Hematopoietic multipotent progenitor cell treated with erythropoietin and hydrocortisone succinate and interleukin-3 and kit ligand, for 8 days (in vitro differentiated cells): ENCODE measurements at places on chromosomes 4 and X.

DNA sequence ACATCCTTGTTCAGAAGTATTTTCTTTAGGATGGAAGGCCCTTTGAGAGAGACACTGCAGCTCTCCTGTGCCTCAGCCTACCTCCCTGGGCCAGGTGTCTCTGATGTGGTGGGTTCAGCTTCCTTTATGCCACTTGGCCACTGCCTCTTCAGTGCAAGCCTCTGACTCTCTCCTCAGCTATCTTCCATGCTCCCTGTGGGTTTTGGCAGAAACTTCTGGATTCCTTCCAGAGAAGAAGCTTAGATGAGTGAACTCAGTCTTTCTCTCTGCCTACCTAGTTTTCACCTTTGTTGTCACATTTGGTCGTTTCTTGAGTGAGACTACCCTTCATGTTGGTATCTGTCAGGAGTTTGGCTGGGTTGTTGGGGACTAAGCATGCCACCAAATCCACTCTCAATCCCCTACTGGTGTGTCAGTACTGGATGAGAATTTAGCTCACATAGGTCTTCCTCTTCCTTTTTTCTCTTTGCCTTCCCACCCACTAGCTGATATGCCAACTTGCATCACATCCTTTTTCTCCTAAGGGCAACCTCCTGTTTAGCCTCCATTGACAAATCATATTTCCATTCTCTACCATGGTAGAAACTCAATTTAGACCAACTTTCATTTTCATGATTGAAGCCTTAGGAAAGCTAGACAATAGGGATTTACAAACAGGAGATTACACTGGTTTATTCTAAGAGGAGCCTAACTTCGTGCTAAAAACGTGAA, 32.0 kb downstream of the IL15 start:
- no peak for DNase-seq

DNA sequence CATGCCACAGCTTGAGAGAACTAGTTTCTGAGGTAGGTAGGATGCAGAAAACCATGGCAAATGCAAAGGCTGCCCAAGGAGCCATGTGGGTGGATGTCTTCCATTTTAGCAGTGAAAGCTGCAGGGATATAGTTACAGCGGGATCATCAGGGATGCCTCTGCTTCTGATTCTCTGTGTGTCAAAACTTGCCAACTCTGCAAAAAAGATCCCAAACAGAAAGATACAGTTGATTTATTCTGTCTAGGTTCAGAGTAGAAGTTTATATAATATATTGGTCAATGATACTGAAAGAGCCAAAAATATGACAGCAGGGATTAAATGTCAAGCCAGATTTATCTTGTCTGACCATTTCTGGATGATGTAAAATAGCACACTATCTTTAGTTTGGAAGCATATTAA, 42.4 kb upstream of the SFRP2 start:
- no peak for DNase-seq

GRCh38 chr4:147821555-147821954, 89.7 kb downstream of the ARHGAP10 start:
- no peak for DNase-seq

DNA sequence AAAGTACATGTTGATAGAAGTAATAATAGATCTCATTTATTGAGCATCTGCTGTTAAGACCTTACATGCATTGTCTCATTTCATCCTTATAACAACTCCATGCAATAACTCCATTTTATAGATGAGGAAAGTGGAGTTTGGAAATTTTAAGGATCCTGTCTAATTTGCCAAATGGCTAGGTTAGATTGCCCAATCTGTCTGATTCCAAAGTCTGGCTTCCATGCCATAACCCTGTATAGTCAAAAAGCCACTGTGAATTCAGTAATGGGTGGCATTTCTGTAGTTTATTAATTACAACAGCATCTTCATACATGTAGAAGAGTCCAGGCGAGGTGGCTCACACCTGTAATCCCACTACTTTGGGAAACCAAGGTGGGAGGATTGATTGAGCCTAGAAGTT, 8.8 kb upstream of the ELOVL6 start:
- DNase-seq, result no peak

GRCh38 chrX:69524781-69525363, 20.7 kb downstream of the NALF2 start:
- DNase-seq, result no peak

- DNase-seq, result peak; percentile 68
Observed at GRCh38 chr4:15396157-15396800, 31.6 kb upstream of the C1QTNF7 start.

GRCh38 chr4:37503261-37503660, 182.9 kb downstream of the RELL1 start:
- DNase-seq, result no peak

DNA sequence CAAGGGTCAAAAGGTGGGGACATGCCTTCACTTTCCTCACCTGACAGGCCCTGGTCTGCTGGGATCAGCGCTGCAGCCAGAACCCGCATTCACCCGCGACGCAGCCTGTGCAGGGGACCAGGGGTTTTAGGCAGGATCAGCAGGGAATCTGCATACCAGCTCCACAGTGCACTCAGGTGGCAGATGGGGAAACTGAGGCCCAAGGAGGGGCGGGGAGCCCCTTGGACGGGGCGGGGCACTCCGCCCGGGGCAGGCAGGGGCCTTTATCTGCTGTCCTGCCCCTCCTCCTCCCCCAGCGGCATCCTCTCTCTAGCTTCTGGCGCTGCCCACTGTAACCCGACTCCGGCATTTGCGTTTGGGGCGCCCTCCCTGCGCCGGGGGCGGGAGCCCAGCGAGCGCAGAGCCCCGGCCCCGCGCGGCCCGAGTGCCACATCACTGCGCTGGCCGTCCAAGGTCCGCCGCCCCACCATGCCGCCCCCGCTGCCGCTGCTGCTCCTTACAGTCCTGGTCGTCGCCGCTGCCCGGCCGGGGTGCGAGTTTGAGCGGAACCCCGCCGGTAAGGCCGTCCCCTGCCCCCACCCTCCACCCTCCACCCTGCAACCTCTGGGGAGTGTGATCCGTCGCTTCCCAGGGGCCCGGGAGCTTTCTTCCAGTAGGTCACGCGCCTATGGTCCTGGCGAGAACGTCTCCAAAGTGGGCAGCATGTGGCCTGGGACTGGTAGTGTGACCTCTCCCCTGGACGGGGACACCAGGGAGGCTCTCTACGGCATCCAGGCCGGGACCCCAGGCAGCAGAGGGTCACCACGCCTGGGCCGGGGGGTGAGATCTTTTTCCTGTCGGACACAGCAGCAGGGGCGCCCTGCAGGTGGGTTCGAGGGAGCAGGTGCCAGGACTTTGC, at the start of gene CPZ:
Gene CPZ, plus strand, starts transcription at position 400 of the 898 bp plus-strand sequence. Its CDS starts 69 bp downstream, at position 469.
- DNase-seq, result no peak

- DNase-seq, result no peak
Observed at GRCh38 chrX:53321230-53321942, 40.0 kb upstream of the IQSEC2 start.

DNA sequence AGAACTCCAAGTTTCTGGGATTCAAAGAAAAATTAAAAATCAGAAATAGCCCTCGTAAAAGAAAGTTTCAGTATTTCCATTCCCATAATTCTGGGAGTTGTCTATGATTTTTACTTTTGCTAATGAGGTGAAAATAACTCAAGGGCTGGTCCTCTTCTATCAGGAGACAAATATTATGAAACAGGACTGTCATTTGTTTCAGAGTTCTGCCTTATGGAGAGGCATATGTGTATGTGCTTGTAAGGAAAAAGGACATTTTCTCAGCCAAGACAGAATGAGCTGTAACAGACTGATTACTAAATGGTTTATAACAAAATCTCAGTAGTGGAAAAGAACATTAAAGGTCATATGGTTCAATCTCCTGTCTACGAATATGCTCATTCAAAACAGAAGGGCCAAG, 59.0 kb upstream of the TAB3 start:
- no peak for DNase-seq

GRCh38 chr4:156634612-156635011, 337.0 kb downstream of the PDGFC start:
- DNase-seq, result no peak

DNA sequence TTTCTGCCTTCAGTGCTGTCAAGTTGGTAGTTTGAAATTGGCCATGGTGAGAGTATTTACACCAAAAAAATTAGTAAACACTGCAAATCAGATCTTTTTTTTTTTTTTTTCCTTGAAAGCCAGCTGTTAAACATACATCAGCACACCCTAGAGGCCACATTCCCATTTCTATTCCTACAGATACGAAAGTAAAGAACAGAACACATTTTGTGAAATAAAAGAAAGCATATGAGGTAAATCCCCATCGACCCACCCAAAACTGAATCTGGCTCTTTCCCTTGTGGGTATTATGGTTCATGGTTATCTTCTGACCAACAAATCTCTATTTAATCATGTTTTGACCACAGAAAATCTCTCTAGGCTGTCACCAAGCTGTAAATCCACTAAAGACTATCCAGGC, 41.8 kb upstream of the AP1AR start:
- no peak for DNase-seq

- peak; percentile 79 for DNase-seq
Observed at GRCh38 chrX:68462653-68463052, 29.4 kb upstream of the OPHN1 start.

- no peak for DNase-seq
Observed at GRCh38 chr4:88660446-88661294, 37.0 kb downstream of the NAP1L5 start.

GRCh38 chr4:69835766-69836165, 24.2 kb downstream of the SULT1E1 start:
- no peak for DNase-seq

- peak; percentile 95 for DNase-seq
Observed at GRCh38 chr4:122922877-122923511, 597 bp upstream of the NUDT6 start.

GRCh38 chr4:94660614-94661013, 97.1 kb upstream of the BMPR1B start:
- DNase-seq, result no peak

- DNase-seq, result no peak
Observed at GRCh38 chr4:1800805-1801204, 7.7 kb downstream of the FGFR3 start.

GRCh38 chr4:48194971-48195370, 60.9 kb upstream of the TXK start:
- no peak for DNase-seq

GRCh38 chr4:124386648-124387047, 325.9 kb downstream of the ANKRD50 start:
- no peak for DNase-seq

- no peak for DNase-seq
Observed at GRCh38 chr4:7647600-7648543, 213.1 kb upstream of the PSAPL1 start.

DNA sequence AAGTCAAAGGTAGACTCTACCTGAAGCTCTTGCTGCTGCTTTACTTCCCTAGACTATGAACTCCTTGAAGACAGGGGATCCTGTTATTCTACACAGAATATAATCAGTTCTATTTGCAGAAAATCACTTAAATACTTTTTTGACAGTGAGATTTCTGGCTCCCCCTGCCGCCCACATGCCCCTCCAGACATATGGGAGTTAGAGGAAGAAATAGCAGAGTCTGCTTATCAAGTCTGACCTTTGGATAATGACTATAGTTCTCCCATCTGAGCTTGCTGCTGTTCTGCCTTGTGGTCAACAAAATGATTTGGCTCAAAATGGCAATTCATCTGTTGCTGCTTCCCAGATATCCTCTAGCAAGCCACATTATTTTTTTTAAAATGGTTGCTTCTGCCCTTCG, 101.1 kb downstream of the ENOX2 start:
- DNase-seq, result peak; percentile 2

- no peak for DNase-seq
Observed at GRCh38 chr4:768995-769394, 56.9 kb downstream of the CPLX1 start.

DNA sequence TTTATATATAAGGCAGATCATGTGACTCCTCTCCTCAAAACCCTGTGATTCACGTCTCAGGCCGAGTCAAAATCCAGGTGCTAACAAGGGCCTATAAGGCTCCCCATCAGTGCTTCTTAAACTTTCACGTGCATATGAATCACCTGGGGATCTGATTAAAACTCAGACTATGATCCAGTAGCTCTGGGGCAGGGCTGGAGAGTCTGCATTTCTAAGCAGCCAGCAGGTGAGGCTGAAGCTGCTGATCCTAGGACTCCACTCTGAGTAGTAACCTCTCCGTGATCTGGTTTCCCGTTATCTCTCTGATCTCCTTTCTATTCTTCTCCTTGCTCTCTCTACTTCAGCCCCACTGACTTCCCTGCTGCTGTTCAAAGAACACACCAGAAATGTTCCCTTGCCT, 252.4 kb upstream of the RPS6KA3 start:
- no peak for DNase-seq

DNA sequence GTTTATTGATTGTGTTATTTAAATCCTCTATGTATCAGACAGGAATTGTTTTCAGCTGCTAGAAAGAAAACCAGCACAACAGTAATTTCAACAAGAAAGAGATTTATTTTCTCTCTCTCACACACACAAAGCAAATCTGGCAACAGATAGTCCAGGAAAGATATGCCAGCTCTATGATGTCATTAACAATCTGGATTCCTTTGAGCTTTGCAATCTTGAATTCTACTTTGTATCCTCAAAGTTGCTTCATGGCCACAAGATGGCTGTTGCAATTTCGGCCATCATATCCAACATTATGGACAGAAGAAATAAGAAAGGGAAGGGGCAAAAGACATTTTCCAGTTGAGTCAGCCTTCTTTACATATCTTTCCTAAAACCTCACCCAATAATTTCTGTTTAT, 19.8 kb upstream of the FMR1 start:
- no peak for DNase-seq

GRCh38 chr4:177461606-177462005, 19.4 kb upstream of the AGA start:
- no peak for DNase-seq

DNA sequence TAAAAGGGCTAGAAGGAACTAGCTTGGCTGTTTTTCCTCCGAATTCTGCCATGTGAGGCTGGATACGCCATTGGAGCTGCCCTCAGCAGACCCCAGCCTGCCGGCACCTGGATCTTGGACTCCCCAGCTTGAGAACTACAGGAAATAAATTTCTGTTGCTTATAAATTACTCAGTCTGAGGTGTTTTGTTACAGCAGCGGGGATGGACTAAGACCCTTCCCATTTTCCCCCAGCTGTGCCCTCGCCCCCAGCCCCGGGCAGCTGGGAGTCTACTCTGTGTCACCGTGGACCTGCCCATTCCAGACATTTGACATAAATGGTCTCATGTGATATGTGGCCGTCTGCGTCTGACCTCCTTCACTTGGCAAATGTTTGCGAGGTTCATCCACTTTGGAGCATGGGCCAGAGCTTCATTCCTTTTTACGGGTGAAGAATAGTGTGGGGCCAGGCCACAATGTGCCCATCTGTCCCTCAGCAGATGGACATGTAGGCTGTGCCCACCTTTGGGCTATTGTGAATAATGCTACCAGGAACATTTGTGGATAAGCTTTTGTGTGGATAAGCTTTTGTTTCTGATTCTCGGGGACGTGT, 30.7 kb upstream of the SPON2 start:
- DNase-seq, result no peak

- no peak for DNase-seq
Observed at GRCh38 chr4:37040816-37041215, 203.7 kb upstream of the NWD2 start.

DNA sequence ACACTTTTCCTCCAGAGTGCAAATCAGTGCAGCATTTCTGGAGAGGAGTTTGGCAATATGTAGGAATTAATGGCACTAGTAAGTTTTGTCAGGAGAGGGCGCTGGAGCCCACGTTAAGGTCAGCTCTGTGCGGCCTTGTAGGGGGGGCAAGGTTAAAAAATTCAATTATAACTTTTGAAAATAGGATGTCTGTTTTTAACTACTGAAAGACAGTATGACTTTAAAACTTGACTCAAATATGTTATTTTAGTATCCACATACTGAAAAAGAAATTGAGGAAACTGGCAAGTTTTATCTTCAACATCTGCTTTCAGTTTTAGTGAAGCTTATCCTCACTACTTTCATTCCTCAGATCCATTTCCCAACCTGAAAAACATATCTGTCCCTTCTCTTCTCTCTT, 30.9 kb upstream of the HSD17B13 start:
- DNase-seq, result peak; percentile 68

- no peak for DNase-seq
Observed at GRCh38 chr4:168693750-168694490, 197.1 kb downstream of the PALLD start.
